ENCODE measurements at places on chromosomes 2 and 18.

DNA sequence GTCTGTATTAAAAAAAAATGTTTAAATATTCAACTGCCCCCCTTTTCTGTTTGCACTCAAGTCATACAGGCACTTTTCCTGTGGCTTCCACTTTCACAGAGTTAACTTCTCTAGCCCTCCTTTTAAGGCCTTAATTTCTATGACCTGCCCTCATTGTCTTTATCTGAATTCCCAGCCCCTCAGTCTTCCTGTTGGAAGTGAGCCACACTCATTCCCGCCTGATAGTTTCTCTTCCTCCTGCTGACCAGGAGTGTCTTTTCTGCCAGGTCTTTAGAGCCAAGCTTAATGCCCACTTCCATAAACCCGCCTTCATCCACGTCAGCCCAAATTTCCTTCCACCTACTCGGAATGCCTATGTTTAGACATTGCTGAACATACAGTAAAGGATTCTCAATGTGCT is 10.5 kb downstream of the COPS8 start:
- no peak for DNase-seq

DNA sequence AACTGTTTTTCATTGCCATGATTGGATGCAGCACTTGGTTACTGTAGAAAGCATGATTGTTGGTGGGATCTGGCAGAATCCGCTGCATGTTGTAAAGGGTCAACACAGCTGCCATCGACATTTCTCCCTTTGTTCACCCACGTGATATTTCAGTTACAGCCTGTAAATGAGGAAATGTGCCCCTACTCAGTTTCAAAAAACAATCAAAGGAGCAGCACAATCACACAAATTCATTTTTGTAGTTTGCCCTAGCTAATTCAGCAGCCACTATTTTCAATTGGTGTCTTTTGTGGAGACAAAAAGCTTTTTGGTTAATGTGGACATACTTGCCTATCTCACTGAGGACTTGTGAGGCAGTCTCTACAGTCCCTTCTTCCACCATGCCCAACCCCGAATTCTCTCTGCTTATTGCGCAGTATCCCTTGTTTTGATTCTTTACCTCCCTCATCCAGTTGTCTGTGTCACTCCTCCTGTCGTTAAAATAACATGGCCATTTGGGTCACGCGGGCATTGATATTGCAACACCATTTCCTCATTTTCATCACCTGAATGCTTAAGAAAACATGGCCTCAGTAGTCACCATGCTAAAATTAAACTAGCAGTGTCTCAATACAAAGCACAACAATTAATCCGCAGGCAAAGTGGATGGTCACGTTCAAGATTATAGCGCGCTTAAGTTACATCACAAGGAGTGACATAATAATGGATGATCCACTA is 6.4 kb upstream of the PROC start:
- DNase-seq, result no peak

DNA sequence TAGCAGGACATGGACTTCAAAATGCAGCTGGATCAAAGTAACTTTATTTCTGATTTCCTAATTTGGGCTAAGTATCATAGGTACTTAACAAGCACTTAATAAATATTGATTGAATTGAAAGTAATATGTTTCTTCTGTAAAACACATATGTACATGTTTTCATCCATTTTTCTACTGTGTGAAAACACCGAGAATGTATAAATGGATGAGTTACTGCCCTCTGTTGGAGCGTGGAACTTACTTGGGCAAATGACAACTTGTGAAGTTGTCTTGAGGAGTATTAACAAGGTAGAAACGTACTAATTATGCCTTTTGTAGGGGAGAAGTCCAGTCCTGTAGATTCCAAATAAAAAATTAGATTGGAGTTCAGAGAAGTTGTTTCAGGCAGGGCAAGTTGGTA is 87.2 kb downstream of the PHLPP1 start:
- DNase-seq, result no peak

DNA sequence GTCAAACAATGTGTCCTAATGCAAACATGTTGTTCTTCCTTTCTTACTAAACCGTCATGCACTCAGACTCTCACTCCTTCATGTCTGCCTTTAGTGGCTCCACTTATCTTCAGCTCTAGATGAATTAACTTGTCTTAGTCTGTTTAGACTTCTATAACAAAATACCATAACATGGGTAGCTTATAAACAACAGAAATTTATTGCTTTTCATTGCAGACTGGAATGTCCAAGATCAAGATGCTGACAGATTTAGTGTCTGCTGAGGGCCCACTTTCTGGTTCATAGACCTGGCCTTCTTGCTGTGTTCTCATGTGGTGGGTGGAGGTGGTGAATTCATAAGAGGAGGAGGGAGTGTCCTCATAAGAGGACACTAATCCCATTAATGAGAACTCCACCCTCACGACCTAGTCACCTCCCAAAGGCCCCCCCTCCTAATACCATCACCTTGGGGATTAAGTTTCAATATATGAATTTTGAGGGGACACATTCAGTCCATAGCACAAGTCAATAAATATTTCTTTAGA is 32.3 kb downstream of the RALBP1 start:
- DNase-seq, result no peak

GRCh38 chr2:16167870-16168426 is 227.6 kb downstream of the MYCN start:
- DNase-seq, result no peak

DNA sequence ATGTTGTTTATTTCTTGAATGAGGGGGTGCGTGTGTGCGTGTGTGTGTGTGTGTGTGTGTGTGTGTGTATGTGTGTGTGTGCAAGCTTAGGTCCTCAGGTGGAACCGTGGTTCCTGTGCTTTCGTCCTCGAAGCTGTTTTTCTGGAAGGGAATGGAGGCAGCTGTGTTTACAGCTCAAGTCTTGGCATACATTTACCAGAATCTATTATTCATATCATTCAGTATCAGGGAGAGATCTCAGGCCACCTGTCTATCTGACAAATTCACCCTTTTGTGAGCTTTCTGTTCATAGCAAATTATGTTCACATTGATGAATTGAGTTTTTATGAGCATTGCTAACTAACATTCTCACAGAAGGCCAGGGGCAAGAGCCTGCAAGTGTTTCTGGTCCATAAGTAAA is 550.4 kb downstream of the ARHGAP15 start:
- DNase-seq, result no peak

- no peak for DNase-seq
These were observed 52.0 kb downstream of the ARL4C start for GRCh38 chr2:234444893-234445292.

GRCh38 chr2:197675711-197676188 is 363 bp upstream of the RFTN2 start:
- no peak for DNase-seq

- no peak for DNase-seq
These were observed 122.6 kb downstream of the SCN3A start for GRCh38 chr2:165081276-165081675.

DNA sequence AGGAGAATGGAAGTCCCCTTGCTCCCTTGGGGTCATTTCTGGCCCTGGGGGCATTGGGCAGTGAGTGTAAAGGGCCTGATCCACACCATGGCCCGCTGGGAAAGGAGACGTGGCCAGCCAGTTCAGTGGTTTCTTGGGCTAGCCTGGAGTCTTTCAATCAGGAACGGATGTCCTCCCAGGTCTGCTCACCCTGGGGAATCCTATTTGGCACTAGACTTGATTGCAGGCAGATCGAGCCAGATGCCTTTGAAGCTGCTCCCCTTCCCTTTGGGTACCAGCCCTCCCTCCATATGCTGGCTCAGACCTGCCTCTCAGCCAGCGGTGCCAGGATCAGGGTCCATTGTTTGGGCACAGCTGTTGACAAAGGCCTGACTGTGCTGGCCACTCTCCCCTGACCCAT is 11.0 kb downstream of the FBLN7 start:
- no peak for DNase-seq

DNA sequence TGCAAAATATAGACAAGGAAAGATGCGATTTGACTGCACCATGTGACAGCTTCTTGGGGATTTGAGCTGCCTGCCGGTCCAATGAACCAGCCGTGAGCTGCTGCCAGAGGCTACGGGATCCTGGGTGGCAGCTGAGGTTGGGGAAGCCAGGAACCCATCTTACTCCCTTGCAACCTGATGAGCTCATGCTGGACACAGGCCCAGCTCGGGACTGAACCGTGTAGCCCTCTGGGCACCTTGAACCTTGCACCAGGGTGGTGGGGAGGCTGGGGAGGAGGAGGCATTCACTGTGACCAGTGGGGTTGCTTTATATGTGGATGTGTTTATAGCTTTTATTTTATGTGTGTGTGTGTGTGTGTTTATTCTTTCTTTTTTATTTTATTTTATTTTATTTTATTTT is 9.1 kb downstream of the ALPI start:
- no peak for DNase-seq

GRCh38 chr18:48575658-48576456 is 37.0 kb downstream of the CTIF start:
- no peak for DNase-seq

DNA sequence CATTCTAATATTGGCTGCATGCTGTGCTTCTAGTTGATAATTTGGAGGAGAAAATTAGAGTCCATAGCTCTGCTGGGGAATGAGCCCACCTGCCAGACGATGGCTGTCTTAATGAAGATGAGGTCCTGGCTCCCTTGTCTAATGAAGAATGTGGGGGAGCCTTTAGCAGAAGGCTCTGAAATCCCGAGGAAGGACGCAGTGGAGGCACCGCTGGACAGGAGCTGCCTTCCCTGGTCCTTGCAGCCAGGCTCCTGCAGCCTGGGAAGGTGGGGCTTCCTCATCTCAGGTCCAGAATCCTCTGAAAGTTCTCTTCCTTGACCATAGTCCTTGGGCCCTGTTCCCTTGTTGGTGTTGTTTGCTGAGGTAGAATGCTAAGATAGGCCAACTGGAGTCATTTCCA is 208.3 kb downstream of the AGAP1 start:
- DNase-seq, result no peak

DNA sequence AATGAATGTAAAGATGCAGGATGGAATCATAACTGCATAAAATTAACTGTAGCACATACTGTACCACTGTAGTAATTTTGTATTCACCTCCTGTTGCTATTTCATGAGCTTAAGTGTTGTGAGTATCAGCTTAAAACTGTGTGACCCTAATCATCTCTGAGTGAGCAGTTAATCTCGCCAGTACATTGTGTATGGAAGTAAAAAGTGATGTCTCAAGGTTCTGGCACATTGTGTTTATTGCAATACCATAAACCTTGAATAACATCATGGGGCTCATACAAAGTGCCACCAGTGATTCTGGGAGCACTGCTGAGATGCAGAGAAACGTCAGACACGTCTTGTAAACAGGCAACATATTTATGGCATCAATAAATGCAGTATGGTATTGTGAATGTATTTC is 124.5 kb downstream of the PMAIP1 start:
- no peak for DNase-seq

DNA sequence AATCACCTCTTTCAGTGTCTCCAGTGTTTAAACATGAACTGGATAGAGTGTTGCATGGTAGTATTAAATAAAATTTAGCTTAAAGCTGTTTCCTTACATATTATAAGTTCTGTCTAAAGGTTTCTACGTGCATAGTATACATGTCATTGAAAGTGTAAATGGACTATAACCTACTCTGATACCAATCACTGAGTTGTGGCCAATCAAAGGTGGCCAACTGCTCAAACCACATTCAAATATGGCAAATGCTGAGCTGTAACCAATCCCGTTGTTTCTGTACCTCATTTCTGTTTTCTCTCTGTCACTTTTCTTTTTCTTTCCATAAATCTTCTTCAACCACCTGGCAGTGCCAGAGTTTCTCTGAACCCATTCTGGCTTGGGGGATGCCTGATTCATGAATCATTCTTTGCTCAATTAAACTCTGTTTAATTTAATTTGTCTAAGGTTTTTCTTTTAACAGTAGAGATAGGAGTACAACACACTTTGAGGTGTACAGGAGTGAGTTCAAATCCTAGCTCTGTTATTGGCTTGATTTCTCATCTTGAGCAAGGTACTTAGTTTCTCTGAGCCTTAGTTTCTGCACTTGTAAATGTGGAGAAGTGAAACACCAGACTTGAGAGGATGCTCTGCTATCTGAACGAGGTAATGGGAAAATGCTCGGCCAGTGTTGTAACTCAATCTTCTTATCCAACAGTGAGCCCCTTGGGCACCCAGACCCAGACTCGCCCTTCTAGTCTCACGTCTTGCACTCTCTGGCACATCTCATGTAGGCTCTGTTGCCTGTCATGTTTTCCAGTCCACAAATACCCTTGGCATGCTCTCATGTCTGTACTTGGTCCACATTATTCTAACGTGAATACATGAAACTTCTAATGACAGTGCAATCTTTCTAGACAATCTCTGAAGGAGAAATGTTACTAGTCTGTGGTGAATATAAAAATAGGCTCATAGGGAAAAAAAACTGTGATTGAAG is 228.0 kb downstream of the PIK3C3 start:
- DNase-seq, result no peak

DNA sequence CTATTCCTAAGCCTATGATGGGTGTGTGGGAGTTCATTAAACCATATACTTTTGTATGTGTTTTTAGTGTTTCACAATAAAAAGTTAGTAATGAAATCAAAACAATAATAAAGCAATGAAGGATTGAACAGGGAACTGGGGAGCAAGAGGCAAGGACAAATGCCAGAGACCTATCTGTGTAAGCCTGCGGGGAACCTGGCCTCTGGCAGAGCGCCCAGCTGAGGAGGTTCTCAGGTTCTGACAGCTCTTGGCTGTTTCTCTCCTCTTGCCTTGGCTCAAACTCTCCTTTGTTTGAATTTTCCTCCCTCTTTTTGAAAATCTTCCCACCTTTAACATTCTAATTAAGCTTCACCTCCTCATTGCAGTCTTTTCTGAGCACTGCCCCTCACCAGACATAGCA is 200.0 kb upstream of the NCKAP5 start:
- DNase-seq, result no peak

DNA sequence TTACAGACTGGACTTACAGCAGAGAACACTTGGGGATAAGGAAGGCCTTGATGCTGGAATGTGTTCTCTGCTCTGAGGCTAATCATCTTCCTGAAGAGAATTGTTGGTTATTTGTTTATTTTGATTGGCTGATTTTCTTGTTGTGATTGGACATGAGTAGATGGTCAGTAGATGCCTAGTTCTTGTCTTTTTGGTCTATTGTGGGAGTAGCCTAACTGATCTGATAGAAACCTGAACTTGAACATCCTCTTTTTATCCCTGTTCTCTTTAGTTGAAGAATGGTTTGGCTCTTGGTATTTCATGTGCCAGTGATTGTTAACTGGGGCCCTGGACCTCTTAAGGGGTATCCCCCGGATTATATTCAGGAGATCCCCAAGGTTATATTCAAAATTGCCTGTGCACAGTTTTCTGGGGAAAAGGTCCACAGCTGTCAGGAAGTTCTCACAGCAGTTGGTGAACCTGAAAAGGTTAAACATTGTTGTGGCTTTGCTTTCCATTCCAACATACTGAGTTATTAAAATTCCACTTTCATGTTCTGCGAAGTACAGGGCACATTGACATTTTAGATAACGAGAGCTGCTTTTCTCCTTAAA is 13.6 kb downstream of the TWSG1 start:
- no peak for DNase-seq

- DNase-seq, result no peak
These were observed 25.9 kb downstream of the ROCK1 start for GRCh38 chr18:21085579-21086166.
